ENCODE measurements at places on chromosomes 13 and 19.

DNA sequence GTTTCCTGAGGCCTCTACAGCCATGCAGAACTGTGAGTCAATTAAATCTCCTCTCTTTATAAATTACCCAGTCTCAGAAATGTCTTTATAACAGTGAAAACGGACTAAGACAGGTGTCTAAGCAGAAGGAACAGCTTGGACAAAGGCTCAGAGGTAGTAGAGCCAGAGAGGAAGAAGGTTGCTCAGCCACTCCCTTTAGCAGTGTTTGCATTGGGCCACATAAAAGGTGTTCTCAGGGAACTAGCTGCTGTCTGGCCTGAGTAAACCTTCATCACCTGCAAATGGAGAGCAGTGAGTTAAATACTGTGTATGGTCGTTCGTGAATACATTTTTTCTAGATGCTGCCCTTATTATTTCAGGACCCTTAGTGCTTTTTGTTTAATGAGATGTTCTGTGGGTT lies 383.4 kb downstream of the EFNB2 start:
- no peak for DNase-seq

DNA sequence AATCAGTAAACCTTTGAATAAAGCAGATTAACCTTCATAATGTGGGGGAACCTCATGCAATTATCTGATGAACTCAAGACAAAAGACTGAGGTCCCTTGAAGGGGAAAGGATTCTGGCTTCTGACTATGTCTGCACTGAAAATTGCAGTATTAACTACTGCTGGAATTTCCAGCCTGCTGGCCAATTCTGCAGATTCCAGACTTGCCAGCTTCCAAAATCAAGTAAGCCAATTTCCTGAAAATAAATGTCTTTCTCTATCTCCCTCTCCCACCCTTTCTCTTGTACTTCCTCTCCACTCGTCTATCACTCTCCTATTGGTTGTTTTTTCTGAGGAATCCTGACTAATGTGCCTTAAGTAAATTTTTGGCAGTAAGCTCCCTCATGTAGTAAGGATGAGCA lies 1479.9 kb upstream of the PRR20A start:
- no peak for DNase-seq

GRCh38 chr13:75512253-75512652 lies 25.4 kb downstream of the COMMD6 start:
- no peak for DNase-seq

DNA sequence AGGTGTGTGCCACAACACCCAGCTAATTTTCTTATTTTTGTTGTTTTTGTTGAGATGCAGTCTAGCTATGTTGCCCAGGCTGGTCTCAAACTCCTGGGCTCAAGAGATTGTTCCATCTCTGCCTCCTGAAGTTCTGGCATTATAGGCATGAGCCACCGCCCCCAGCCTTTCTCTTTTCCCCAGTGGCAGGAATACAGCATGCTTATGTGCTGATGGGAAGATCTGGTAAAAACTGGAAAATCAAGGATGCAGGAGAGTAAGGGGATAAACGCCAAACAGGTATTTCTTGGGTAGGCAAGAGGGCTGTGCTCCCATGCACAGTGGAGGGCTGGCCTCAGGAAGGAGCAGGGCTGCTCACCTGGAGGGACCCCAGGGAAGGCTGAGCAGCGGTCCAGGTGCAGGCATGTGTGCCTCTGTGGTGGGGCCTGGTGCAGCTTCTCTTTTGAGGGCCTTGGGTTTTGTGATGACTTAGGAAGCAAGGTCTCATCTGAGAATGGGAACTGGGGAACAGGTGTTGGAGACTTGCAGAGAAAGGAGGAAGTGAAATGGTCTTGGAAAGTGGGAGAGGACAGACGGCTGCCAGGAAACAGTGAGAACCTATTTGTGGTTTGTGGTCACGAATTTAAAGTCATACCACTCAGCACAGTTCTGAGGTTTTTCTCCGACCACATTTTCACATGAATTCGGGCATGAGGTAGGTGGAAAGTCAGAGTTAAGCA lies 106.5 kb downstream of the TEX26 start:
- no peak for DNase-seq

DNA sequence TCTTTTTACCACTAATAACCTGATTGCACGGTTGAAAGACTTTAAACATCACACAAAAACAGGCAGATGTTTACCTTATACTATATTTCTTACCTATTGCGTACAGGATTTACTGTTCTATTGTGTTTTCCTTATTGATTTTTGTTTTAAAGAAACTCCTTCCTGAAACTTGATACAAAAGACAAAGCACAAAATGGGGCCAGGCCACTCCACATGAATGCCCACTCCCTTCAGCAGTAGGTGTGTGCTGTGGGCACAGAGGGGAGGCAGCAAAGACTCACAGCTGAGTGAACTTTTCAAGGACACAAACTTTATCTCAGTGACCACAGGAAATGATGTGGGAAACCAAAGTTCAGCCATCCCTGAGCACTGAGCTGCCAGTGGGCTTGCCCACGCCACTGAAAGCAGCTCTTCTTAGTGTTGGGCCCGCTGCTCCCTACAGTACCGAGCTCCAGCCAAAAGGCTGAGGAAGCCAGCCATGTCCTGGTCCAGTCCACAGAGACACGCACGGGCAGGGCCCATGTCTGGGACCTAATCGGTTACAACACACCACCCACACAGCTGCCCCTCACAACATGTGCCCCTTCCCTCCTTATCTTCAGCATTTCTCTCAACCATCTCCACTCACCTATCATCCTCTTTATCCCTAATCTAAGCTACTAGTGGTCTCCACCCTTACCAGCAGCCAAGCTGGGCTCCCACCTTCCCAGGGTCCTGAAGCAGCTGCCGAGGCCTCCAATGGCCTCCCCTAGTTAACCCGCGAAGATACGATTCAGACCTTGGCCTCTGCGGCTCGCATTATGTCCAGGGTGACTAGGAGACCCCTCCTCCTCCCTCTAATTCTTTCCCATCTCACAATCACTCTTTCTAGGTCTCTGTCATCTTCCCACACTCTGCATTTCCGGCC lies 39.5 kb downstream of the ATP7B start:
- no peak for DNase-seq

GRCh38 chr13:20519875-20520274 lies 5.8 kb downstream of the CRYL1 start:
- DNase-seq: no peak

DNA sequence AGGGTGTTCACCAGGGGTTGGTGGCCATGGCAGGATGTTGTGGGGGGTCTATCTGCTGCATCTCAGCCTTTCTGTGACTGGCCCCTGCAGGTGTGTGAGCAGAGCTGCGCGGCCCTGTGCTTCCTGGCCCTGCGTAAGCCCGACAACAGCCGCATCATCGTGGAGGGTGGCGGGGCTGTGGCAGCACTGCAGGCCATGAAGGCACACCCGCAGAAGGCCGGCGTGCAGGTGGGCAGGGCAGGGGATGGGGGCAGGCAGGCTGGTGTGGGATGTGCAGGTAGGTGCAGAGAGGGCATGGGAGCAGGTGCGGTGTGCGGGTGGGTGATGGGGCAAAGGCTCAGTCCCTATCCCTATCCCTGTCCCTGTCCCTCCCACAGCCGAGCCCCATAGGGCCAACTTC lies 8.1 kb upstream of the SLC25A42 start:
- DNase-seq: no peak

GRCh38 chr13:31675440-31675953 lies 63.8 kb upstream of the RXFP2 start:
- DNase-seq: no peak

DNA sequence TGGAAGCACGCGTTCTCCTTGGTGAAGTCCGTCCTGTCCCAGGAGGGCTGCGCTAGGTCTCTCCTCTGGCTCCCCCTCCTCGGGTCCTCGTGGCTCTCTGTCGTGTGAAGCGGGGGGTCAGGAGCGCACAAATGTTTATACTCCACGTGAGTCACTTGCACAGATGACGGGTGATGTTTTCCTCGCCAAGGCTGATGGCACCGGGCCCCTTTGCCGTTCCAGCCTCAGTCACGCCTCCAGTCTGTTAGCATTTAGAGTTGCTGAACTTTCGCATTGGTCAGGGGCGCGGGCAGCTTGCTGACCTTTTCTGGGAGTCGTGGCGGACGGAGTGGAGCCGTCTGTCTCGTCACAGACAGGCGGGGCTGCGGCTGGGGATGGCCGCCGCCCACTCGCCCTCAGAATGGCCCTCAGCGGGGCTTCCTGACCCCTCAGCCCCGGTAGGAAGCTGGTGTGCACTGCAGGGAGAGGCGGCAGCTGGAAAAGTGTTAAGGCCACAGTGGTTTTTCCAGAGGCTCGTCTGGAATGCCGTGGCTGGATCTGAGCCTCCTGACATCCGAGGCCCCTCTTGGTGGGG lies 13.7 kb downstream of the KLHL26 start:
- no peak for DNase-seq

GRCh38 chr19:10352764-10353671 lies 13.6 kb upstream of the ICAM3 start:
- no peak for DNase-seq

GRCh38 chr13:113567681-113568080 lies 16.9 kb upstream of the TFDP1 start:
- DNase-seq: no peak

DNA sequence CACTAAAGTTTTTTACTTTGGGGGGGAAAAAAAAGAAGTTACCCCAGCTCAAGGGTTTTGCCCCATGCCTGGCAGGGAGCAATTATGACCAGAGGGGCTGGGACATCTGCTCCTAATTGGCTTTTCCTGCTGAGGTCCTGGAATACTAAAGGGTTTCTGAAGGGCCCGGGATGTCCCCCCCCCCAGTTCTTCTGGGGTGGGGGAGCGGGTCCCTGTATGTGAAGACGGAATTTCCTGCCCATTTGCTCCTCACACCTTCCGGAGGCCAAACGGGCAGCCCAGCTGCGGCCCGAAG lies 1.1 kb upstream of the DLL3 start:
- no peak for DNase-seq

DNA sequence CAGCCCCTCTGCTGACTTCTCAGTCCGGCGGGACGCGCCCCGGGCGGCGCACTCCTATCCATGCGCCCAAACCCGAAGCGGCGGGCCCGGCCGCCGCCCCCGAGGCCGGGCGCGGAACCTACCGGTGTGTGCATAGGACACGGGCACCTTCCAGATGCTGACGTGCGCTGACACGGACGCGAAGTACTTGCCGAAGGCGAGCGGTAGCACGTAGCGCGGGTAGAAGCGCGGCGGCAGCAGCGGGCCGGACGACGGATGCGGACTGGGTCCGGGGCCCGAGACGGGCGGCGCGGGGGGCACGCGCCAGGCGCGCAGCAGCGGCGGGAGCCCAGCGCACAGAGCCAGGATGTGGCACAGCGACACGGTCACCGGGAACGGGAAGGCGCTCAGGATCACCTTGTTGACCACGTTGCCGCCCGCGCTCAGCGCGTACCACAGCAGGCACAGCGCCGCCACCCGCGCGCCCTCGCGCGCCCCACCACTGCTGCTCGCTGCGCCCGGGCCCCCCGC lies 338 bp downstream of the SLC35E1 start:
- no peak for DNase-seq

DNA sequence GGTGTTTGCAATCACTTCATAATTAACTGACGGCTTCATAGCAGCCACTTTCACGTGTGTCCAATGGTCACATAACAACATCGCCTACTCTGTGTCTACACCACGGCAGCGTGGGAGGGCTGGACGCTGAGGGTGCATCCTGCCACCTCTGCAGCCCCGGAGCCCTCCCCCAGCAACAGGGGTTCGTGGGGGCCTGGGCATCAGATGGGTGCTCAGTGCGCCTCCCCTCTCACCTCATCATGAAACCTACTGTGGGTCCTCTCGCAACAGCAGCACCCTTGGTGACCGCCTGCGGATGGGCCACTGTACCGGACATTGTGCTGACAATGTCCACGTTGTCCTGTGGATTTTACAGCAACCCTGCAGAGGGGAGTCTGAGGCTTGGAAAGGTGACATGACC lies 193.5 kb downstream of the UQCRFS1 start:
- DNase-seq: no peak

- no peak for DNase-seq
Observed at GRCh38 chr19:51525651-51526050, 5.8 kb downstream of the SIGLEC6 start.

- DNase-seq: no peak
Observed at GRCh38 chr19:47002106-47002766, 17.4 kb upstream of the NPAS1 start.

Data from activated T-cell treated with anti-CD3 and anti-CD28 coated beads for 1 hour (primary cell).